Inflammatory macrophage (primary cell): ENCODE measurements at places on chromosomes 6 and 20.

- DNase-seq = no peak
Measured at GRCh38 chr6:22295145-22295544, 1.7 kb downstream of the PRL start.

DNA sequence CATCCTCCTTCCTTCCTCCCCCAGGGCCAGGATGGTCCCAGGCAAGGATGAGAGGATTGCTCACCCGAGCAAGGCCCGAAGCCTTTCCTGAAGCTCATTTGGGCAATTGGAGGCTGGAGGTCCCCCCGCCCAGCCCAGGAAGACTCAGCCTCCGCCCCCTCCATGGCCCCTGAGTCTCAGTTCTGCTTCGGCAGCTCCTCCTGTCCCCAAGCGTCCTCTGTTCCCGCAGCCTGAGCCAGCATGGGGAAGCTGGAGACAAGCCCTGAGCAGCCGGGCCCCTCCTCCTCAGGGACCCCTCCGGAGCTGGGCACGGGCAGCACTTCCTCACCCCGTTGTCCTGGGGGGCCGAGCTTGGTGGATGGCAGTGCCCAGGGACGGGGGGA, 26.0 kb downstream of the SLC17A9 start:
- no peak for DNase-seq

GRCh38 chr6:127547904-127548649, 28.9 kb upstream of the C6orf58 start:
- DNase-seq = no peak

DNA sequence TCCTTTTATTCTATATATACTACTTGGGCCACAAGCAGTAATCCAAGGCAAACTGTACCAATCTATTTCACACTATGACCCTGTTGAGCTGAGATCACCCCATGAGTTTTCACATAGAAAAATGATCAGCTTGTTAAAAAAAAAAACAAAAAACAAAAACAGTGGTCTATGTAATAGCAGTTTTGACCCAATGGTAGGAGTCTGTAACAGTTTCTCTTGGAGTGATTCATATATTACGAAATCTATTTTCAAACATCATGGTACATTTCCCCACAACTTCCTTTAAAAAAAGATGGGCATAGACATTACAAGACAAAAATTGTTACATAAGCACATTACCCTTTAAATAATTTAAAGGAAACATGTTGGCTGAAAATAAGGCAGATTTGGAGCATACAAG, 78.1 kb downstream of the PRSS35 start:
- peak; percentile 96 for DNase-seq

GRCh38 chr6:169935348-169935718, 183.9 kb downstream of the ERMARD start:
- DNase-seq = no peak

- no peak for DNase-seq
Measured at GRCh38 chr6:102154176-102154575, 760.7 kb downstream of the GRIK2 start.

DNA sequence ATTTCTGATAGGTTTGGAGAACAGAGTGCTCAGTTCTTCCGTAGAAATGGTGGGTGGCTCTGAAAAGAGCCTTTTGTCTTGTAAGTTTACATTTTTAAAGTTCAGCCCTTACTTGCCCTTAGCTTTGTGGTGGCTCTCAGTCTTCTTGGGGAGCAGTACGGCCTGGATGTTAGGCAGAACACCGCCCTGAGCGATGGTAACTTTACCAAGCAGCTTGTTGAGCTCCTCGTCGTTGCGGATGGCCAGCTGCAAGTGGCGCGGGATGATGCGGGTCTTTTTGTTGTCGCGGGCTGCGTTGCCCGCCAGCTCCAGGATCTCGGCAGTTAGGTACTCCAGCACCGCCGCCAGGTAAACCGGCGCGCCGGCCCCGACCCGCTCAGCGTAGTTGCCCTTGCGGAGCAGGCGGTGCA, 19.5 kb downstream of the OR2B2 start:
- no peak for DNase-seq

- no peak for DNase-seq
Measured at GRCh38 chr6:108194503-108194902, 28.7 kb downstream of the NR2E1 start.

- DNase-seq = no peak
Measured at GRCh38 chr6:40819182-40819834, 219.7 kb downstream of the UNC5CL start.

- no peak for DNase-seq
Measured at GRCh38 chr6:44540881-44541280, 153.4 kb downstream of the CDC5L start.

GRCh38 chr20:50267041-50267865, 76.6 kb downstream of the CEBPB start:
- DNase-seq = peak; percentile 90

DNA sequence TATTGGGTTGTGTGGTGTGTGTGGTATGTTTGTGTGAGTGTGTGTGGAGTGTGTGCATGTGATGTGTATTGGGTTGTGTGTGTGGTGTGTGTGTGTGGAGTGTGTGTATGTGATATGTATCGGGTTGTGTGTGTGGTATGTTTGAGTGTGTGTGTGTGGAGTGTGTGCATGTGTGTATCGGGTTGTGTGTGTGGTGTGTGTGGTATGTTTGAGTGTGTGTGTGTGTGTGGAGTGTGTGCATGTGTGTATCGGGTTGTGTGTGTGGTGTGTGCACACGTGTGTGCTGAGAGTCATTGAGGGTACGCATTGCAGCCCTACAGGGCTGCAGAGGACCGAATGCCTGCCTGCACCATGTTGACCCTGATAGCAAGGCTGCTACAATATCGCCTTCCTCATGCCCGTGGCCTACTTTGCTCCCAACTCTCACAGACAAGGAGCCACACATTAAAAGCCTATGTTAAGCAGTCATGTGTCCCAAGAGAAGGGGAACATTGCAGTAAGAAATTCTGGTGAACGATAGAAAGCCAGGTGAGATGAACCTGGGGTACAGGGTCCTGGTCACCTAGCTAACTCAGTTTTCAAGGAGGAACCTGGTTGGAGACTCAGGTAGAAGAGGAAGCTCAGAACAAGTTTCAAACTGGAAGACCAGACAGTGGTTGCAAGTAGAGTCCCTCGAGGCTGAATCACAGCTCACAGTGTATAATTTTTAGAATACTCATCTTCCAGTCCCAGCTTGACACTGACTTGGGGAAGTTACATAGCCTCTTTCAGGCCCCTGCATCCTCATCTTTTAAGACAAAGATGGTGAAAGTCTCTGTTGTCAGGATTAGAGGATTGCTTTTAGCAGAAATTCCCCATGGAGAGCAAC, 45.7 kb upstream of the TMEM170B start:
- peak; percentile 21 for DNase-seq

DNA sequence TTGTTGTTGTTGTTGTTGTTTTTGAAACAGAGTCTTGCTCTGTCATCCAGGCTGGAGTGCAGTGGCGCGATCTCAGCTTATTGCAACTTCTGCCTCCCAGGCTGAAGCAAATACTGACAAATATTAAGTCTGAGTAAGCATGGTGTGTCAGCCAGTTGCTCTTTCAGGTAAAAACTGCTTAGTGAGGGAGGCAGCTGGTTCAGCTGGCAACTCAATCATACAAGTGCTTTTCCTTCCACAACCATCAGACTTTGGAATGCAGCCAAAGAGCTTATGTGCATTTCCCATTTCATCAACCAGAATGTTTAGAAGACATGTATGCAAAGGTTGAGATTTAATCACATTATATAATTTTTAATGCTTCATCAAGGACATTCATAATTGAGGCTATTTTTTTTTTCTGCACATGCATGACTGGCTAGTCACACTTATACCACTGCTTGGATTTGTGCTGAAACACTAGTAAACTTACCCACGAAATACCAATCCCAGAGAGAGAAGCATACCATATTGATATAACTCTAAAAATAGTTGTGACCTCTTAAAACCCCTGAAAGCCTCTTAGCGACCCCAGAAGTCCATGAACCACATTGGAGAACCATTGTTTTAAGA, 56.0 kb downstream of the CLIC5 start:
- DNase-seq = no peak

DNA sequence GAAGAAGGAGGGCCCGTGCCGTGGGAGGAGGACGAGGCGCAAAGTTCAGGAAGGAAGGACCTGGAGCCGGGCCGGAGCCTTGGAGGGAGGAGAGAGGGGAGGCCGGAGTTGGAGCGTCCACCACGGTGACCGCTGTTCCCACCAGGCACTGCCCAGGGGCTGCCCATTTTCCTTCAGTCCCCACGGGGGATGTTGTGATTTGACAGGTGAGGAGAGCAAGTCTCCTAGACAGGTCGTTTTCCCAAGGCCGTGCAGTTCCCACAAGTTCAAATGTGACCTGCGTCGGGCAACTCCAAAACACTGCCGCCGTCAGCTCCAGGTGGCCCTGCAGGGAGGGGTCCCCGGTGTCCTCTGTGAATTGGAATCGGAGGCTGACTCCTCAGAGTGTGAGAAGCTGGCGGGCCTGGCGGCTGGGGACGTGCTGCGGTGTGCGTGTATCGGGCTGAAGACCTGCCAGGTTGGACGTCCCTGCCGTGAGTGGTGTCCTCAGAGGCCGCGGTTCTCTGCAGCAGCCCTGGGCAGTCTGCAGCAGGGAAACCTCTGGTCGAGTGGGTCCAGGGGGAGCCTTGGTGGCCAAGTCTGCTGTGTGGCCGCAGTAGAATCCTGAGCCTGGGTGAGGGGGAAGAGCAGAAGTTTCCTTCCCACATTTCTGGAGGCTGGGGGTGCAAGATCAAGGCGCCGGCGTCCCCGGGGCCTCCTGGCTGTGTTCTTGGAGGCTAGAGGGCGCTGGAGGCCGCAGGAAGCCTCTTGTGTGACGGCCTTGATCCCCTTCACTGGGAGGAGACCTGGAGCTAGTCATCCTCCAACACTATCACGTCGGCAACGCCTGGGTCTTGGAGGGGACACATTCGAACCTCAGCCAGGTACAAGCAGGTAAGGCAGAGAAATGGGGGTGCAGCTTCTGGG, 115.1 kb upstream of the FRMD1 start:
- DNase-seq = no peak

DNA sequence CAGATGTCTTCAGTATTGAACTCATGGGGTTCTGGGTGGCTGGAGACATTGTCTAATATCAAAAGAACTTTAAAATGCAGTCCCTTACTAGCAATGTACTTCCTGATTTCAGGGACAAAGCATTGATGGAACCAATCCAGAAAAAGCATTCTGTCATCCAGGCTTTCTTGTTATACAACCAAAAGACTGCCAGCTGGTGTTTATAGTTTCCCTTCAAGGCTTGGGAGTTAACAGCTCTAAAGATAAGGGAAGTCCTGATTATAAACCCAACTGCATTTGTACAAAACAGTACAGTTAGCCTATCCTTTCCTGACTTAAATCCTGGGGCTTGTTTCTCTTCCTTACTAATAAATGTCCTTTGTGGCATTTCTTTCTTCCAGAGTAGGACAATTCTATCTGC, 160.0 kb downstream of the COL21A1 start:
- no peak for DNase-seq

GRCh38 chr20:21380711-21381110, 16.6 kb downstream of the NKX2-4 start:
- no peak for DNase-seq

GRCh38 chr6:82246802-82247504, 591 bp downstream of the IBTK start:
- peak; percentile 78 for DNase-seq

GRCh38 chr20:15611541-15611940, 961.7 kb downstream of the KIF16B start:
- DNase-seq = no peak

DNA sequence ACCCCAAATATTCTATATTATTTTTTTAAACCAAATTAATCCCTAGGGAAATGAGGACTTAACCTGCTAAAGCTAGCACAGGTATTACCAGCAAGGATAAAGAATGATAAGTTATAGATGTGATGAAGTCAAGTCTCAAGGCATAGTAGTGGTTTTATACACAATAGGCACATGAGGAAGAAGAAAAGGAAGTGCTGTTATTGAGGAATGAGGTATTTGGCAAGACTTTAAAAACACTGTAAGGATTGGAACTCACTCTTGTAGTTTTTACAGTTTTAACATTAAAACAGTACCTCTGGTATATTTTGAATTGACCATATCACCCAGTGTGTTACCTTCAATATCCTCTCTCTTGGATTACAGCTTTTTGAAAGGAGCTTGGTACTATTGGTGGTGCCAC, 54.6 kb downstream of the PHF3 start:
- DNase-seq = peak; percentile 54

DNA sequence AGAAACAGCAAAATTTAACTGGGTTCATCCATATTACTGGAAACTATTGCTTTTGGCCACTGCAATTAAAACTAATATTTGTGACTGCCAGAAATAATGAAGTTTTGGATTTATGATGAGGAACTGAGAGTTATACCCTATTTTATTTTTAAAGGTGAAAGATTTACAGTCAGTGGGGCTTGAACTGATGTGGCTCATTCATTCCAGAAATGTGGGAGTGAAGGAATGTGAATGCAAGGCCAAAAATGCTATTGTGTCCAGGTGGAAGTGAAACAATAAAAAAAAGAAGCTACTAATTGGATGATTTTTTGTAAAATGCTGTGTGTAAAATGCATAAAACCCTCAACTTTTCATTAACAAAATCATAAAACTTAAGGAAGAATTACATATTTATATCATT, 491.9 kb downstream of the COL12A1 start:
- DNase-seq = no peak

DNA sequence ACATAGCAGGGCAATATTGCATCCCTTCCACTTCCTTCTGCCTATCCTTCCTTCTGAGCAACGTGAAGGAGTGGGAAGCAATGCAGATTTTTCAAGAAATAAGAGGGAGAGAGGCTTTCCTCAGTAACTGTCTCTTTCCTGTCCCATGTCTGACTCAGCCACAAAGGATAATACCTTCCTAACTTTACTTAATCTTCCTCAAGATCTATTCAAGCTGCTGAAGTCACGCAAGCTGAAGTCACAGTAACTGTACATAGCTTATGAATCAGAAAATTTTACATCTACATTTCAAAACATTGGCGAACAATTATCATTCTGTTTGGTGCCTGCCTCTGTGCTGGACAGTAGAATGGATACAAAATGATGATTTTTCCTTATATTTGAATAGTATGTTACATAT, 86.4 kb upstream of the POU3F2 start:
- no peak for DNase-seq

GRCh38 chr6:150813319-150813992, 52.0 kb upstream of the MTHFD1L start:
- DNase-seq = no peak

GRCh38 chr6:150256618-150257272, 112.1 kb upstream of the IYD start:
- peak; percentile 22 for DNase-seq

- no peak for DNase-seq
Measured at GRCh38 chr6:107173779-107174178, 58.5 kb upstream of the BEND3 start.

GRCh38 chr6:33812669-33813068, 8.9 kb upstream of the MLN start:
- peak; percentile 49 for DNase-seq
